Mesenteric fat pad (tissue), 1 donor: ENCODE measurements at places on chromosomes 7 and 10. TPM values are rescaled to one million over a fixed set of nuclear protein-coding genes. Genes with fewer than 3 reads are reported as not detected.

Gene ZFAND2A
- 23.7 TPM for total RNA-seq

GRCh38 chr7:111137296-111138192 is 46.6 kb downstream of the LRRN3 start:
- DNase-seq, result no peak

Gene CFAP69
- total RNA-seq, result 10.4 TPM

Gene CYP3A5
- total RNA-seq, result 96.8 TPM

GRCh38 chr7:20441991-20442441 is 111.3 kb downstream of the ITGB8 start:
- DNase-seq, result no peak

DNA sequence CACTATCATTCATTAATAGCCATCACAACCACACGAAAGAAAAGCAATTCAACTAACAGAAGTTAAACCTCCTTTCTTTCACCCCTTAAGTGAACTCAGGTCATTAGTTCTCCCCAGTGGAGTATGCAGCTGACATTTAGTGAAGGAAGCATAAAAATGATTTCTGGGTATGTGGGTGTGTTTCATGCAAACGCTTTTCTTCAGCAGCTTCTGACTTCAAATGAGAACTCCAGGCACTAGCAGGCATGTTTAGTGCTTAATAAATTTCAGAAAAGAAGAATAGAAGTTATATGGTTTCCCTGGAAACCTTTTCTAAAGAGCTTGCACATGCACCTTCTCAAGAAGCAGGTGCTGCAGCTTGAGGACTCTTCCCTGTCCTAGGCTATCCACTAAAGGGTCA is 62.5 kb downstream of the PIK3CG start:
- DNase-seq, result no peak

- no peak for DNase-seq
Observed at GRCh38 chr10:106592396-106592795, 572.1 kb downstream of the SORCS1 start.

GRCh38 chr10:23438547-23439451 is at the start of gene OTUD1:
Gene OTUD1 (plus strand): TSS chr10:23439075. CDS start chr10:23439458, 383 bp downstream.
- peak; percentile 98 for DNase-seq

Gene CYP3A7
- not detected for total RNA-seq

- no peak for DNase-seq
Observed at GRCh38 chr7:22728401-22729029, 1.5 kb downstream of the IL6 start.

Gene RGS10
- total RNA-seq, result 18.1 TPM

Gene SPDYE1
- total RNA-seq, result not detected

Gene TLX1
- not detected for total RNA-seq

- no peak for DNase-seq
Observed at GRCh38 chr7:11548532-11548931, 283.5 kb downstream of the THSD7A start.

DNA sequence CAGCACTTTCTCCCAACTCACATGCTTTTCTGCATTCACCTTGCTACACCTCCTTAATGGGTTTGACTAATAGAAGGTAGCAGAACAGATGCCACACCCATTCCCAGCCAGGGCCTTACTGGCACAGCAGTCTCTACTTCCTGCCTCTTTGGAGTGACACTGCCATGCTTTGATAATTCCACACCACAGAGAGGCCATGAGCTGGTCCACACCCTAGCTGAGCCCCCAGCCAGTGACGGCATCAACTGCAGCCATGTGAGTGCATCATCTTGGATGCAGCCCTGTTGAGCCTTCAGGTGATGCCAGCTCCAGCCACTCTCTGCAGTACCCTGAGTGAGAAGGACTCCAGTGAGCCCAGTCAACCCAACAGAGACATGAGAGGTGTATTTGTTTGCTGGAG is 27.5 kb upstream of the EZH2 start:
- DNase-seq, result peak; percentile 76

DNA sequence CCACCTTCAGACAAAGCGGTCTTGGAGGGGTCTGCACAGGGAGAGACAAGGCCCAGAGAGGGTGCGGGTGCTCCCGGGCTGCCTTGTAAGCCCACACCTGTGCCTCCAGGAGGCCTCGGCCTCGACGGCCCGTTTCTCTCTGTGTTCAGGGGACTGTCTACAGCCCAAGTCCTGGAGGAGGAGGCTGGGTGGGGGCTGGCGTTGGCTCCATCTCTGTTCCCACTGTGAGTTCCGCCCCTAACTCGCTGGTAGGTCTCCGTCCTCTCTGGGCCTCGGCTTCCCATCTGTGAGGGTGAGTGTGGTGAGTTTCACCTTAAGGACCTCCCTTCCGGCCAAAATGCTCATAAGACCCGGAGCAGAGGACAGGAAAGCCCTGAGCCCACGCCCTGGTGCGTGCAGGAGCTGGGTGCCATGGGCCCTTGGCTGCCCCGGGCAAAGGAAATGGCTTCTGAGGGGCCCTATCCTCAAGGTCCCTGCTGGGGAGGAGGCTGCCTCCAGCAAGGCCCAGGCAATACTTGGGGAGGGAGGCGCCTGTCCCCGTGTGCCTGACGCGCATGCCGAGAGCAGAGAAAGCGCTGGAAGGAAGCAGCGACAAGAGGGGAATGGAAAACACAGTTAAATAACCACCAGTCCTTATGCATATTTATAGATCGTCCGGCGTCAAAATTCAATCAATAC is 276.8 kb downstream of the ELFN1 start:
- DNase-seq, result no peak

Gene KCND2
- 2.9 TPM for total RNA-seq

GRCh38 chr10:72278668-72279393 is 5.1 kb downstream of the DDIT4 start:
- no peak for DNase-seq

Gene PSMC2
- total RNA-seq, result 127 TPM

DNA sequence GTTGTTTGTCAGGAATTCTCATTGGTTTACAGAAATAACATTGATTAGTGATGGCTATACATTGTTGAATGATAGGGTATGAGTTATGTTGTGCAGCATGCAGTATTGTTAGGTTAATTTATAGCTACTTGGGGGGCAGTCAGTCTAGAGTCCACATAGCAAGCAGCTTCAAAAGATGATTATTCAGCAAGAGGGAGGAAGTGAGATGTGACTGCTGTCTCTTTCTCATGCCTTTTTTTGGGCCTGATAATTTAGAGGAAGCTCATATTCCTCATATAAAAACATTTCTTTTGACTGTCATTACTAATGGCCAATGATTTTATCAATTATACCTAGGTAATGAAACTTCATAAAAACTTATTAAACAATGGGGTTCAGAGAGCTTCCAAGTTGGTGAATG is 3.4 kb upstream of the TBRG4 start:
- DNase-seq, result no peak

Gene ASB13
- 23.5 TPM for total RNA-seq

DNA sequence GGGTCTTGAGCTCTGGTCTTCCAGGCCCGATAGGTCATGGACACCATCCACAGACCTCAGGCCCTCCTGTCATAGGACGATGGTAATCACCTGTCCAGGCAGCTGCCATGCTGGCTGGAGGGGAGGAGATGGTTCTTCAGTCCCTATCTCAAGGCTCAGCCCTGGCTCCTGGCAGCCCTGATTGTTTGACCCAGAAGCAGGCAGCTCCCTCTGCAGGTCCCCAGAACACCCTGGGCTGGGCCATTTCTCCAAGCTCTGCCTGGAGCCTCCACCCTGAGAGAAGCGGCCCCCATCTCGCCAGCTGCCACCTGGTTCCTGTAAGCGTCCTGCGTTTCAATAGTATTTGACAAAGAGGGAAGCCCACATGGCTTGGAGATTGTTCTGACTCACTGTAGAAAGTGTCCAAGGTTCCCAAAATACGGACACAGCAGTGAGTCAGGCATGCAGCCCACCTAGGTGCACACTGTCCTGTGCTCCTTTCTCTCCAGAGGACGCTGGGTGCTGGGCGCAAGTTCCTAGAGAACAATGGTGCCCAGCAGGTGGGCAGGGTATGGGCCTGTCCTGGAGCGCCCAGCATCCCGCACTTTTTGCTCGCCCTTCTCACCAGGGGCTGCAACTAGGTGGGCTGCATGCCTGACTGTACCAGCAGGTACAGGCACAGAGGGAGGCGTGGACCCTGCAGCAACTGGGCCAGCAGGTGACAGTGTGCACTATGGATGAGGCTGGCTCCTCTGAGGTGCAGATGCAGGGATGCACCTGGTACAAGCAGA is 72.4 kb upstream of the EBF3 start:
- DNase-seq, result peak; percentile 68

DNA sequence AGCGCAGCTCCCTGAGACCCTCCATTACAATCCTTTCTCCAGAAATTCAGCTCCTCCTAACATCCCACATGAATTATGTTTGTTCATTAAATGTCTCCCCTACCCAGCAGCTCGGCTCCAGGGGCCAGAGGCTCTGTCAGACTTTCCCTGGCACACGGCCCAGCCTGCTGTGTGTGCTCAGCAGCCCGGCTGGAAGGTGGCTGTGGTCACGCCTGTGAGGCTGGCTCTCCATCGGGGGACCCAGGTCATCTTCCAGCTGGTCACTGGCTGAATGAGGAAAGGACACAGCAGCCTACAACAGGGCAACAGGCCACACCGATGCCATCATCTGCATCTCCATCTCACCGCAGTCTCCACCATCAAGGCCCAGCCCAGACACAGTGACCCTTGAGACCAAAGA is 219.8 kb downstream of the MAD1L1 start:
- no peak for DNase-seq
